ENCODE measurements at places on chromosomes 16 and 17.

DNA sequence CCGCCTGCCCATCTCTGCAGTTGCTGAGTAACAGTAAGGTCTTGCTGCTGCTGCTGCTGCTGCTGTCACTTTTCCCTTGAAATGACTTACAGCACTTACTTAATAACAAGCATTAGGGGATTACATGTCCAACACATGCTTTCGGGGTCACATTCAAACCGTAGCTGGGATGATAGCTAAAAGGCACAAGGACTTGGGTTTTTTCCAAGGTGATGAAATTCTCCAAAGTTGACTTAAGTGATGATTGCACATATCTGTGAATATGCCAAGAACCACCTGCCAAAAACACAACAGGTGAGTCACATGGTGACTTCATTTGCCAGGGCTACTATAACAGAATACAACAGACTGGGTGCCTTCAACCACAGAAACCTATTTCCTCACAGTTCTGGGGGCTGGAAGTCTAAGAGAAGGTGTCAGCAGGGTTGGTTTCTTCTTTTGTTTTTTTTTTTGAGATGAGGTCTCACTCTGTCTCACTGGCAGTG lies 121.9 kb upstream of the TNRC6C start:
- DNase-seq: no peak

DNA sequence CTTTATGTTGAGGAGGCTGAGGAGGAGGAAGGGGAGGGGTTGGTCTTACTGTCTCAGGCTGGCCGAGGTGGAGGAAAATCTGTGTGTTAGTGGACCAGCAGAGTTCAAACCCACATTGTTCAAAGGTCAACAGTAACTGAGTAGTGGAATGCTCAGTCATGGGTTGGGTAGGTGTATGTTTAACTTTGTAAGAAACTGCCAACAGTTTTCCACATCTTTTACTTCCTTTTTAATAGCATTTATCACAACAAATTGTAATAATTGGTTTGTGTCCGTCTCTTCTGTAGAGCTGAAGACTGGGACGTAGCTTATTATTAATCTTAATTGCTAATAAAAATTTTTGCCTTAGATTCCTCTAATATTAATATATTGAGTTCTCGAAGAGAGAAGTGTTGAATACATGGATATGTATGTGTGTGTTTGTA lies 5.3 kb downstream of the ATP6V0A1 start:
- DNase-seq: no peak

DNA sequence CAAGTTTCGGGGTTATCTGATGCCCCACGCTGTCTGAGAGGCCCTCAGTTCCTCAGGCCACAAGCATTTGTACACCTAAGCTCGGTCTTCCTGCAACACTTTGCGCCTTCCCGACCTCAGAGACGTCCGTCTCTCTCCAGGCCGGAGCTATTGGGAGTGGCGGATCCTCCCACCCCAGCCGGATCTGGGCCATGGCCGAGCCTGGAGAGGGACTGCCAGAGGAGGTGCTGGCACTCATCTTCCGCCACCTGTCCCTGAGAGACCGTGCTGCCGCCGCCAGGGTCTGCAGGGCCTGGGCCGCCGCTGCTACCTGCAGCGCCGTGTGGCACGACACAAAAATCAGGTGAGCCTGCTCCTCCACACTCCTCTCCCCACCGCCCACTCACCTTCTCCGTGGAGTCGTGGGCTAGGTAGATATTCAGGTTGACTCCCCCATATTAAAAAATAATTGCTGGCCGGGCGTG lies 1.9 kb downstream of the FBXL8 start:
- no peak for DNase-seq

GRCh38 chr16:58937661-58938060 lies 203.5 kb upstream of the GOT2 start:
- no peak for DNase-seq

All from COLO829 (cell line).